ENCODE measurements at places on chromosomes 12 and 14.

DNA sequence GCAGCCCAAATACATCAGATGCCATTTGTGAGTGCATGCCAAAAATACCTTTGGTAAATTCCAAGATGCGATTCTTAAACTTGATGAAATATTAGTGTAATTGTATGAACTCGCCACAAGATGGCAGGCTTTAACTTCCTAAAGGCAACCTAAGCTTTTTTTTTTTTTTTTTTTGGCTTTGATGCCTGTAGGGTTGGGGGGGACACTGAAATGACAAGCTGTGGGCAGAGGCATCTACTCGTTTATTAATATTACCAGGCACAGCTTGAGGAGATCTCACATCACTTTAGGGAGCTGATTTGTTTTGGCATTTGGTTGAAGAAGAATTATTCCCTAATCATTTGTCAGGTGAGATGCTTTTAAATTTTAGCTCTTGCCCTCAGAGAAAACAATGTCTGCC, 126.7 kb upstream of the CCDC196 start:
- no peak for DNase-seq

- DNase-seq, result no peak
Measured at GRCh38 chr12:93229494-93230325, 148.0 kb upstream of the NUDT4 start.

GRCh38 chr12:32734952-32735351, 20.7 kb downstream of the YARS2 start:
- no peak for DNase-seq

DNA sequence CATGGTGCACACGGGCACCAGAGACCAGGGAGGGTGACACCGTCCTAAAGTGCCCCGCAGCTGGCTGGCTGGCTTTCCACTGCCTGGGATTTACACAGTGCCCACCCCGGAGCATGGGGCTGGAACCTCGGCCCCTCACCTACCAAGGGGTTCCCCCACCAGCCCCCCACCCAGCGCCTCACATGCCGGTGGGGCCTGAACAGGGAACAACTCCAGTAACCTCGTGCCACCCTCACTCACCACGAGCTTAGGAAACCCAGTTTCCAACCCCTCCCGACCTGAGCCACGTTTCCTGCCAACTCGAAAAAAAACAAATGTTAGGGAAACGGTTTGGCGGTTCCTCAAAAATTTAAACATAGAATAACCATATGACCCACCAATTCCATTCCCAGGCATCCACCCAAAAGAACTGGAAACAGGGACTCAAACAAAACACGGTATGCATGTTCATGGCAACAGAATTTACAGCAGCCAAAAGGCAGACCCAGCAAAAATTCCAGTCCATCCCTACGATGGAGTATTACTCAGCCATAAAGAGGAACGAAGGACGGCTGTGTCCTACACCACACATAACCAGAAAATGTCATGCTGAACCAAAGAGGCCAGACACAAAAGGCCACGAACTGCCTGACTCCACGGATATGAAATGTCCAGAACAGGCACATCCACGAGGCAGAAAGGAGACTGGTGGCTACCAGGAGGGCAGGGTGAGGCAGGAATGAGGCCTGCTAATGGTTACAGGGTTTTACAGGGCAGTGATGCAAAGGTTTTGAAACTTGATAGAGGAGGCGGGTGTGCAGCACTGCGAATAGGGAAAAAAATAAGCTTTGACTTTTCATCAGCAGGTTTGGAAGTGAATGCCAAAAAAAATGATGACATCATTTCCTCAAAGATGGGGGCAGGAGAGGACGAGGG, 68.9 kb downstream of the NCOR2 start:
- no peak for DNase-seq

DNA sequence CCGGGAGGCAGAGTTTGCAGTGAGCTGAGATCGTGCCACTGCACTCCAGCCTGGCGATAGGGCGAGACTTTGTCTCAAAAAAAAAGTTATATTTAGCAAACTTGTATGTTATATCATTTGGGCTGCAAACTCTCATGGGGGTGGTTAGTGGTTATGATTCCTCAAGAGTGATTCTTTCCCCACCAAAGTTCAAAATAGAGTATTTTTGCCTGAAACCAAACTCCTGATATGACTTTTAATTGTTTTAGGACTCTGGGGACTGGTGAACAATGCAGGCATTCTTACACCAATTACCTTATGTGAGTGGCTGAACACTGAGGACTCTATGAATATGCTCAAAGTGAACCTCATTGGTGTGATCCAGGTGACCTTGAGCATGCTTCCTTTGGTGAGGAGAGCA, 18.6 kb downstream of the HSD17B6 start:
- no peak for DNase-seq

DNA sequence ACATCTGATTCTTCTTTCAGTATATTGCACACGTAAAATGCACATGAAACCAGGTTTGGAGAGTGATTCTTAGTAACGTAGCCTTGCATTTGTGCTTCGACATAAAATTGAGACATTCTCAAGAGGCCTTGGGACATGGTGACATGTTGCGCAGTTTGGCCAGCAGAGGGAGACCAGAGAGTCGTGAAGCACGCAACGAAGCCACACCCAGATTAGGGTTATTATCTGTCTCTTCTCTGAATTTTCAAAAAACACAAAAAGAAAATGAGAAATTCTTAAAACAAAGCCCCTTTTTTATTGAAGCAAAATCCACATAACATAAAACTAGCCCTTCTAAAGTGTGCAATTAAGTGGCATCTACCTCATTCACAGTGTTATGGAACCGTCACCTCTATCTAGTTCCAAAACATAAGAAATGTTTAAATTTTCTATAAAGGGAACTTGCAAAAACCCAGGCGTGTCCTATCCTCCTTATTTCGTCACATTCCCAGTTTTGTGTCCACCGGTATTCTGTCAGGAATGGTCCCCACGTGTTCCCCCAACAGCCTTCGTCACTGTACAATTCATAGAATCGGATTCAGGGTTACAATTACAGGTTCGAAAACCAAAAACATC, 108.8 kb upstream of the ATF7IP start:
- DNase-seq, result peak; percentile 45

DNA sequence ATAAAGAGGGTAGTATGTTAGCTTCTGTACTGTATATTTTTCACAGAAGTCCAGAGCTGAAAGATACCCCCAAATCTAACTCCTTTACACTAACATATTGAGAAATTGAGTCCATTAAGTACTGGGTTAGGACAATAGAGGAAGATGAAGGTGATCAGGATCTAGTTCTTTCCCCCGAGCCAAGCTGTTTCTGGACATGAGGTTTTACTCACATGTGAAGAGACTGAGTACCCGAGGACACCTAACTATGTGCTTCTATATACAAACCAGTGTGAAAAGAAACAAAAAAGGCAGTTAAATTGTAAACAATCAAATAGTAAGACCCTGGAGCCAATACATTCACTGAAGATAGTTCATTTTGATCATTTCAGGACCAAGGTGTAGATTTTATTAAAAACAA, 3.8 kb upstream of the TRHDE start:
- DNase-seq, result no peak

DNA sequence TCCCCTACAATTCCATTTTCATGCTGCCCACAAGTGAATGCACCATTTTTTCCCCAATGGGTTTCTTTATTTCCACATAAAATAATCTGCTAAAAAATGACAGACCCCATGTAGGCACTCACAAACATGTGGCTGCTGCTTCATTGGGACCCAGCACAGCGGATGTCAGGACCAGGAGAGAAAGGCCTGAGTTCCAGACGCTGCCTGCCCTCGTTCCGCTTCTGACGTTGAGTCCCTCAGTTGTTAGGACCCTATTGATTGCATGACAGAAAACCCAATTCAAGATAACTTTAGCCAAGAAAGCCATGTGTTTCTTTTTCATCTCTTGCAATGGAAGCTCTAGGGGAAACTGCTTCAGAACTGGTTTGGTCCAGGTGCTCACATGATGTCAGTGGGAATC, 34.6 kb downstream of the ADGRD1 start:
- no peak for DNase-seq

DNA sequence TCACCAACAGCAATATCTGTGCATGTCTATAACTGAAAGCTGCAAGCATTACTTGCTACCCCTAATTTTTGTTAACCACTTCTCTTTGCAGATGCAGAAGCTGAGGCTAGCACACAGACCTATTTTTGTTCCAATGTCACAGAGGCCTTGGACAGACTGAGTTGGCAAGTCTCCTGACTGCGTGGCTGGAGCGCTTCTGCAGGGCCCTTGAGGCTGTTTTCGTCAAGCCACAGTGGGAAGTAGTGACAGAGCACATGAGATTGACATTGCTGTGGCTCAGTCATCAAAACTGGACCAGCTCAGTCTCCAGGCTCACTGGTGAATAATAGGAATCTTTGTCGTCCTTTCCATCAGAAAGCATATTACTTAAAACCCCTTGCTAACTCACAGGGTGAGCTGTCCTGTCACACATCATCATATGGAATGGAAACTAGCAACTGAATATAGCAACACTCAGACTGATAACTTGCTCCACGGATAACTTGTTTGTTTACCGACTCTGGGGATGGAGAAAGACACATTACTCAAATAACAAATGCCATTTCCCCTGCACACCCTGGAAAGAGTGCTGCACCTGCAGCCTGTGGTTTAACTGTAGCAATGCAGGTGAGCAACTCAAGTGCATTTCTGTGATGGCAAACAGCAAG, 43.6 kb upstream of the DDX11 start:
- no peak for DNase-seq

GRCh38 chr14:88189417-88190191, 133.5 kb downstream of the KCNK10 start:
- no peak for DNase-seq

- no peak for DNase-seq
Measured at GRCh38 chr12:80598004-80598606, 109.3 kb upstream of the MYF6 start.

DNA sequence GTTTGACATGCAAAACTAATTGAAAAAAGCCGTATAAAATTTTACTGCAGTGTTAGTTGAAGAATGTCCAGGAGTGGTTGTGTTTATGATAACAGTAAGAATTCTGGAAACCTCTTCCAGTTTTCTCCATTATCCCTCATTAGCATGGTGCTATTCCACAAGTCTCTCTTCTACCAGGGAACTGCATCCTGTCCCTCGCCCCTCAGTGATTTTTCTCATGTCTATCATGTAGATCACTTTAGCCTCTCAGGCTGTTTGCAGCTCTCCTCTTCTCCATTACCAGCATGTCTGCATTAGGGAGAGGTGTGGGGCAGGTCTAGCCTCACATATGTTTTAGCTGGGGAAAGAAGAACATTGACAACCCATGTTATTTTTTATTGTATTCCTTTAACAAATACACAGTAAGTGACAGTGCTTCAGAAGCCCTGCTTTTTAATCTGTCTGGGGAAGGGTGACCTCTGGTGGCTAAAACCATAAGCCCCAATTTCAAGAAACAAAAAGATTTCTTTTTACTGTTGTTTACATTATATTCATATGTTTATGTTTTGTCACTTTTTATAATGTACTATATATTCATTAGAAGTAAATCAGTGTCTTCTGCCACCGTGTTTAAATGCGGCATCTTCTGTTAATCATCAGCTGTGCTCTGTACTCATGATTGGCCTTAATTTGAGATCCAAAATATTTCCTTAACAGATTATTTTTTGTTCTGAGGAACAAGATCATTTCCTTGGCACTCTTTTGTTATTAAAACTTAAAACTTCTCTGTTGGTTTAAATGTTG, 70.7 kb downstream of the RASSF8 start:
- no peak for DNase-seq

DNA sequence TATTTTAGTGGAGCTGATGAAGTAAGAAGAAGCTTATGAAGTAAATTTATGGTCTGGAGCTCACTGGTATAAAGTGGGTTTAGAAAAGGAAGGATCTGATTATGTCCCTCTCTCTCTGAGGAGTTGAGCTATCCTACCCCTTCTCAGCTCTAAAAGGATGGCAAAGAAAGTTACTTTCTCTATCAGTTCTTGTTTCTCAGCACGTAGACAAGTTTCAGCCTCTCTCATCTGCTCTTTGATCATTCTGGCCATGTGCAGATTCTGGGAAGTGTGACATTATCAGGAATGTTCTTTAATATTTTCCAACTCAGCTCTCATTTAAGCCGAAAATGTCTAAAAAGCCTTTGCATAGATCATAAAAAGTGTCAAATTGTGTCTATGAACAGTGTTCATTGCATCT, 5.8 kb upstream of the EGLN3 start:
- DNase-seq, result no peak

- peak; percentile 32 for DNase-seq
Measured at GRCh38 chr12:120013659-120014380, 24.8 kb downstream of the BICDL1 start.

- DNase-seq, result no peak
Measured at GRCh38 chr14:73290279-73290678, 53.0 kb downstream of the PAPLN start.

- no peak for DNase-seq
Measured at GRCh38 chr14:92866181-92866752, 56.7 kb upstream of the CHGA start.
